PC-3 (cell line): ENCODE measurements at places on chromosomes 16 and 17. TPM values are rescaled to one million over a fixed set of nuclear protein-coding genes. Genes with fewer than 3 reads are reported as not detected.

DNA sequence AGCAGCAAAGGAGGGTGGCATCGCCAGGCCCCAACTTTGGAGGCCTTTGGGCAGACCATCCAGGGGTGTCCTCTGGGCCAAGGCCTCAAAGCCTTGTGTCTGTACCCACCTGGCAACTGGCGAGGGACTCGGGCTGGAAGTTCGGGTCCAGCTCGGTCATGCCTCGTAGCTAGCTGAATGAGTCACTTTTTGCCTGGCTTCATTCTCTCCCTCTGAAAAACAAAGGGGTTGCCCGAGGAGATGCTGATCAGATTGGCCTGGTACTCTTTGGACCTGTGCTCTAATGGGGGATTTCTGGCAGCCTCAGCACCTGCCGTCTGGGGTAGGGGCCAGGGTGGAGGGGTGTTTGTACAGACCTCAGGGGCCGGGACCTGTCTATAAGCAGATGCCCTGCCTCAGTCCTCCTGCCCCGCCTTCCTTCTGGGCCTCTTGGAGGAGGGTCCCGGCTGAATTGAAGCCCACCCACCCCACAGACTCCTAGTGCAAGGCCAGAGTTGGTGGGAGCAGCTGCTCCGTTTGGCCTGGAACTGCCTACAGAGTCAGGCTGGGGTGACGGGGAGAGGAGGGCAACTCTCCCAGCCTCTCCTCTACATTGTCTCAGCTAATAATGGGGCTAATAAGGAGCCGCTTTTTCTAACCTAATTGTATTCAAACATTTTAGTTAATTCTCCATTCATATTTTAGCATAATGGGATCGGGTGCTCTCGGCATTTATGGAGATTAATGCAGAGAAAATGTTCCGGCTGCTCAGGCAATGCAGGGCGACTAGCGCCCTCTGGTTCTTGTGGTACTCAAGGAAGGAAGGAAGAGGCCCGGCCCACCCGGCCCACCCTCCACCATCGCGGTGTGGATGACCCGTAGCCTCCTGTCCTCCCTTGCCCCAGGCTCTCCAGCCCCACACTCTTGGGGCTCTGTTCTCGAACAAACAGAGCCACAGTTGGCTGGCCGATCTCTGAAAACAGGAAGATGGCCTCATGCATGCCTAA, 21.4 kb upstream of the ABCC3 start:
- peak; percentile 20 for DNase-seq

GRCh38 chr16:65120831-65121721, 787 bp downstream of the CDH11 start:
- DNase-seq, result no peak

DNA sequence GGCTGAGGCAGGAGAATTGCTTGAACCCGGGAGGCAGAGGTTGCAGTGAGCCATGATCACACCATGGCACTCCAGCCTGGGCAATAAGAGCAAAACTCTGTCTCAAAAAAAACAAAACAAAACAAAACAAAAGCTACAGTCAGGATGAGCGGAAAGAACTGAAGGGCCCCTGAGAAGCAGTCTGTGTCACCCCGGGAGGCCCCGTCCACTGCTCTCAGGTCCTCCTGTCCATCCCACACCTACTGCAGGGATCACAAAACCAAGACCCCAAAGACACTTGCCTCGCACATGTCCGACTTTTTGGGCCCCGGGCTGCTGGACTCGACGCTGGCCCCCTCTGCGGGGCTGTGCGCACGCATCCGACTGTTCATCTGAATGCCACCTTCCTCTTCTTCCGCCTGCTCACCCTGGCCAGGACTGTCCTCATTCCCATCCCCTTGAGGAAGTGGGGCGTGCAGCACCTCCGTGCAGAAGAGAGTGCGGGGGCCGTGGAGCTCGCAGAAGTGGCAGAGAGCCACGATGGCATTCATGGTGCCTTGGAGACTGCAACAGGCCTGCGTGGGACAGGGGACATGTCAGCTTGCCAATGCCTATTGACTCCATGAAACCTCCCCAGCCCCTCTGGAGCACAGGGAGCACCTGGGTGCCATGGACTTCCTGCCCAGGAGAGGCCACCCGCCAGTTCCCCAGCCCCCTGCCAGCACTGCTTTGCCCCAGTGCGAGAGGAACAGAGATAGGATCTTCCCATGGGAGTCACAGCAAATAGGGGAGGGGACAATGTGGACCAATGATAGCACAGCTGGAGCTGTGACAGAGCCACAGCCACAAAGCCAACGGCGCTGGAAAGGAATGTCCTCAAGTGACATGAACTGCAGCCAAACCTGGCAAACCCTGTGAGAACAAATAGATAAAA, 9.1 kb downstream of the FLCN start:
- DNase-seq, result no peak

DNA sequence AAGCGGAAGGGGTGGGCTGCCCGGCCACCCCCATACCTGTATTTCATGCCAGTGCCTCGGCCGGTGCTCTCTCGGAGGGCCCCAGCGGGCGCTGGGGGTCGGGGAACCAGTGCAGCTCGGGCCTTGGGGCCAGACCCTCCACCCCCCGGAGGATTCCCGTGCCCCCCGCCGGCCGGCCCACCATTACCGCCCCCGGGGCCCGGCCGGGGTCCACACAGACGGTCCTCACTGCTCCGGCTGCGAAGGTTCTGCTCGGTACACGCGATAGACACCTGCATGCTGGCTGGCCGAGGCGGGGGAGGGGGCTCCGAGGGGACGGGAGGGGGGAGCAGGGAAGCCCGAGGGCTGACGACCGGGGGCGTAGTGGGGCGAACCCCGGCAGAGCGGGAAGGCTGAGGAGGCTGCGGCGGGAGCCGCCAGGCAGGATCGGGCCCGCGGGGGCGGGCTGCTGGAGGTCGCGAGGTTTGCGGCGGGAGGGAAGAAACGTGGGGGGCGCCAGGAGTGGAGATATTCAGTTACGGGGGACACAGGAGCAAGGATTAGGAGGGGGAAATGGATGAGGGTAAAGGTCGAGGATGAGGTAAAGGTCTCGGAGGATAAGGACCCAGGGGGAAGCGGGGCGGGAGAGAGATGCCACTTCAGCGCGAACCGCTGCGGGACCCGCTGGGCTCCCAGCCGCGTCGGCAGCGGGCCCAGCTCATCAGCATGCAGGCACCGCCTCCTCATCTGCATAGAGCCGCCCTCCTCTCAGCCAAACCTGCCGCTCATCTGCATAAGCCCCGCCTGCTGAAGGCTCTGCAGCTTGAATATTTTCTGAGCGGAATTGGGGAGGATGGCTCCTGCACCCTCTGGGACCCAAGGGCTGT, at the start of gene KCNAB3:
Gene KCNAB3, minus strand, starts transcription at position 699 of the 866 bp plus-strand sequence. Its CDS starts 421 bp downstream, at position 278.
- no peak for DNase-seq

- no peak for DNase-seq
These were observed 22.3 kb downstream of the MARF1 start for GRCh38 chr16:15620611-15621195.

DNA sequence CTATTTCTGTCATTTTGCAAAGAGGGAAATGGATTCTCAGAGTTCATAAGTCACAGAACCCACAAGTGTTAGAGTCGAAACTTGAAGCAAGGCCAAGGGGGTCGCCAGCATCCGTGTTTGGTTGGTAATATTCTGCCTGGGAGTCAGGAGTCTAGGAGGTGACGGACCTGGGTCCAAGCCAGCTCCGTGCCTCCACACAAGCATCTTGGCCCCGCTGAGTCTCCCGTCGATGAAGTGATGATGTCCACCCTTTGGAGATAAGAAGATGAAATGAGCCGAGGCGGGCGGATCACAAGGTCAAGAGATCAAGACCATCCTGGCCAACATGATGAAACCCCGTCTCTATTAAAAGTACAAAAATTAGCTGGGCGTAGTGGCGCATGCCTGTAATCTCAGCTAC, 53.2 kb upstream of the TNRC6C start:
- no peak for DNase-seq

DNA sequence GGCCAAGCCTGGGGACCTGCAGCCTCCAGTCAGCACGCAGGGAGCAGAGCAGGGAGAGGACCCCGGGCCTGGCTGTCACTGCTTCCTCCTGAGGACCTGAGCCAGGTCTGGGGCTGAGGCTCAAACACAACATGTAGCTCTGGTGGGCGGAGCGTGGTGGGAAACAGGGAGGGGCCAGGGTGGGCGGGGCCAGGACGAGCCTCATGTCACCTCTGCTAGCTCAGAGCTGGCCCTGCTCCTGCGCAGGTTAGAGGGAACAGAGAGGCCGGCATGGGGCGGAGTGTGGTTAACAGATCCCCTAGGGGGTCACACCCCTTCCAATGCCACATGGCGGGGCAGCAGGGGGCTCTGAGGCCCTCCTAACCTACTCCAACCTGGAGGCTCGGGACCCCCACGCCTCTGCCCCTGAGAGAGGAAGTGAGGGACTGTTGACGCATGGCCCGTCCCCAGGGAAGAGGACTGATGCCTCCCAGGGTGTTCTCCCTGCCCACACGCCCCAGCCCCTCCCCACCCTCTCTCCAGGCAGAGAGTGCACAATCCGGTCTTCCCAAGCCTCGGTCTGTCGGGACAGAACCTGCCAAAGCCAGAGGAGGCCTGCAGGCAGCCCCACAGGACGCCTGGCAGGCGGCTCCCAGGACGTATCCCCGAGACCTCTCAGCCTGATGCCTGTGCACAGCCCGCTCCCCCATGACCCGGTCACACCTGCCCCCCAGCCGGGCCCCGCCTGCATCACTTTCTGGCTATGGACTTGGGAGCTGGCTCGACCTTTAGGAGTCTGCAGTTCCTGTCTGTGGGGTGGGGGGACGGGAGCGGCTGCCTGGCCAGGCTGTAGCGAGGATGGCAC, 15.2 kb downstream of the PIEZO1 start:
- DNase-seq, result peak; percentile 48

DNA sequence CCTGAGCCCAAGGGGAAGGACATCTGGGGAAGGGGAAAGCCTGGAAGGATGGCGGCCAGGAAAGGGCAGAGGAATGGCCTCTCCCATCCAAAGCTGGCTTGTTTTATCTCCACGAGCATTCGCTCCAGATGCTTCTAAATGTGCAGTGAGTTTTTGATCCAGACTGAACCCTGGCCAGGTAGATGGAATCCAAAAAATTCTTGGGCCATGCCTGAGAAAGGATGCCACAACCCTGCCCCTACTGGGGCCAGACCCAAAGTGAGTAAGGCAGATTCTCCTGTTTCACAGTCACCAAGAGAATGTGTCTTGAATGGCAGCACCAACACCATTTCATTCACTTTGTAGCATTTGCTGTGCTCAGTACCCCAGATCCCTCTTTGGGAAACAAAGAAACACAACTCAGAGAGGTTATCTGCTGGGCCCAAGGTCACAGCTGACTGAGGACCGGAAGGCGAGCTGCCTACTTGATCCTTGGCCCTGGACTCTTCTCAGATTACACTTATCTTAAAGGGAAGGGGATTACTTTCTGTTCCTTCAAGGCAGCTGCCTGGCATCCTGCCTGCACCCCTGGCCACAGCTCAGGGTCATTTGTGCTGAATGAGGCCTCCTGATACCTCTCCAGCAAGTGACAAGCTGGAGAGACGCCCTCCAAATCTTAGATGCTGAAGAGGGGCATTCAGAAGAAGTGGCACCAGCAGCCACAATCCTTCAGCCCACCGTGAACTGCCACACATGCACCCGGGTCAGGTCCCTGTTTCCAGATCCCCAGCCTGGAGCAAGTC, 3.6 kb downstream of the LRRC75A start:
- no peak for DNase-seq

- no peak for DNase-seq
These were observed 9.2 kb downstream of the NXN start for GRCh38 chr17:970364-970763.

GRCh38 chr17:82021107-82021899, 1.4 kb downstream of the CENPX start:
- DNase-seq, result peak; percentile 80

DNA sequence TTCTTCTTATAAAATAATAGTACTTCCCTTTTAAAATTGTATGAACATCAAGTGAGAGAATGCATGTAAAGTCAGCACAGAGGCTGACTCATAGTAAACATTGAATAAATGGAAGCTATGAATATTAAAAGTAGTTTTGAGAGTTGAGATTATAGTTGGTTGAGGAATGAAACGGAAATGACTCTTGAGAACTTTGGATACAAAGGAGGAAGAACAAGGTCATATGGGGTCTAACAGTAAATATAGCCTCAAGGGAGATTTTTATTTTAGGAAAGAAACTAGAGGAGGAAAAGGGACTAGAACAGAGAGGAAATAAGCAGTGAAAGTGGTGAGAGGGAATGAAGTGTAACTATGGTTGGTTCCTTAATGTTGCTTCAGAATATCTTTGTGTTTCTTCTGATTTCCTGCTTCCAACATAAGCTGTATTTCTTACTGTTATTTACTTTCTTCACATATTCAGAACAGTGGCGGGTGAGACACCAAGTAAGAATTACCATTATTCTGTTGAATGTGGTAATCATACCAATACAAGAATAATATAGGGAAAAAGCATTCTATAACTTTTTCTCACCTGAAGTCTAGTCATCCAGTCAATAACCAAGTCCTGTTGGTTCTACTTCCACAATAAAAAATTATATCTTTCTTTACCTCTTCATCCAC, 165.1 kb downstream of the CHD9 start:
- peak; percentile 66 for DNase-seq

DNA sequence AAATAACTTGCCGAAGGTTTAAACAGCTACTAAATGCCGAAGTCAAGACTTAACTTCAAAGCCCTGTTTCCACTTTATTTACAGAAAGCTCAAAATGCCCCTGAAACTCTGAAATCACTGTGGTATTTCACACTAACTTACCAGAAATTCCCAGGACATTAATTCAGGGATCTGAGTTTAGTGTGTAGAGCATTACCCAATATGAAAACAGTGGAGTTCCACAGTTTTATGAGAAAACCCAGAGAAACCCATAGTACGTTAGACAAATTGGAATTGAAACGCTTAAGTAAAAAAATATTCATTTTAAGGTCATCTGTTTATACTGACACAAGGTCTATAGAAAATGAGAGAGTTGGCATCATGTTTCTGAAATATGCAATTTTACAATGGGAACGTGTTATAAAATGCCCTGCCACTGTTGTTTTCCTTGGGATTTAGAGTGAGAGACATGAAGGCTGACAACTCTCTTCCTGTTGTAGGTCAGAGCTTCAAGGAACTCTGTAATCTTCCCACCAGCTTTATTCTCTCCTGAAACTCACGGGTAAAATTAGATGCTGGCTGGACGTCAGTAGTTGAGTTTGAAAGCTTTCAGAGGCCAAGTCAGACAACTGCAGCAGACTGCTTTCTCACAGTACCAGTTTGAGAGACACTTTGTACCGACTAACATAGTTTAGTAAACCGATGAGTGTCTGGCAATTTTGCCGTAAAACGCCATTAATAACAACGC, 139.4 kb upstream of the TBX2 start:
- no peak for DNase-seq

GRCh38 chr16:83473926-83474650, 333.7 kb upstream of the HSBP1 start:
- no peak for DNase-seq

- no peak for DNase-seq
These were observed 66.6 kb downstream of the SIAH1 start for GRCh38 chr16:48318630-48319029.

GRCh38 chr17:5097101-5097834, 14.4 kb downstream of the ZNF232 start:
- no peak for DNase-seq

GRCh38 chr17:3282901-3283300, 15.3 kb downstream of the OR3A1 start:
- DNase-seq, result peak; percentile 60

- DNase-seq, result peak; percentile 44
These were observed 220 bp upstream of the ARHGAP44 start for GRCh38 chr17:12789075-12789480.

The CLEC19A gene
- not detected in 2 replicates for total RNA-seq

The SEPTIN12 gene
- total RNA-seq, result not detected in 2 replicates

The C17orf67 gene
- 2.3 and 4.4 TPM in 2 replicates for total RNA-seq

The TBX21 gene
- total RNA-seq, result not detected in 2 replicates

The RCVRN gene
- total RNA-seq, result not detected in 2 replicates

The HNF1B gene
- 1.3 and 2.0 TPM in 2 replicates for total RNA-seq

The UMOD gene
- not detected in 2 replicates for total RNA-seq
